ENCODE measurements at places on chromosomes 5 and 9.

- no peak for DNase-seq
Observed at GRCh38 chr9:126146254-126147145, 180.1 kb upstream of the MVB12B start.

- DNase-seq: no peak
Observed at GRCh38 chr9:19137282-19137681, 10.0 kb upstream of the PLIN2 start.

GRCh38 chr9:14893280-14893679 lies 16.9 kb downstream of the FREM1 start:
- DNase-seq: no peak

GRCh38 chr9:27535701-27536118 lies 6.1 kb upstream of the MOB3B start:
- DNase-seq: no peak

GRCh38 chr5:180067986-180068385 lies 3.6 kb downstream of the RNF130 start:
- no peak for DNase-seq

- DNase-seq: peak; percentile 37
Observed at GRCh38 chr5:95846554-95847260, 24.2 kb upstream of the GLRX start.

- no peak for DNase-seq
Observed at GRCh38 chr5:157509587-157509986, 49.6 kb downstream of the NIPAL4 start.

DNA sequence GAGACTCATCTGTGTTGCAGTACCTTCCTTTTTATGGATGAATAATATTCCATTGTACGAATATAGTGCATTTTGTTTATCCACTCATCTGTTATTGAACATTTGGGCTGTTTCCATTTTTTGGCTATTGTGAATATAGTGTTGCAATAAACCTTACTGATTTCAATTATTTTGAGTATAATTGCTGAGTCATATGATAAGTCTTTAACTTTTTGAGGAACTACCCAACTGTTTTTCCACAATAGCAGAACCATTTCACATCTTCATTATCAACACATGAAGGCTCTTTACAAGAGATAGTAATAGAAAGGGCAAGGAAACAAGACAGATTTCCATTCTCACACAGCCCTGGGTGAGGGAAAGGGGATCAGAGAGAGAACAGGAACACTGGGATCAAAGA lies 329.2 kb downstream of the RAB3C start:
- DNase-seq: no peak

DNA sequence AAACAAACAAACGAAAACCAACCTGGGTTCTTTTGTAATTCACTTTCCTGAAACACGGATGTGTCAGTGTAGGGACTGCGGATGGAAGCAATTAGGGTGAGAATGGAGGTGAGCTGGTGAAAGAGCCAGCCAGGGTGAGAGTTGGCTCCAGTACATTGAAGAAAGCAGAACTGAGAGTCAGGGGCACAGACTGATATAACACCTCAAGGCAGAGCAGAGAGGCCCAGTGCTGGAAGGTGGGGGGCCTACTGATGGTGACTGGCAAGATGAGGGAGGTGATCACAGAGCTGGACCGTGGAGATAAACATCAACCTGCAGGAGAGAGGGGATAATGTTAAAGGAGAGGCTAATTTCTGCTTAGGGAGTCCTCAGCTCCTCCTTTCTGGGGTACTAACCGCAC lies 221.1 kb downstream of the MAN2A1 start:
- DNase-seq: no peak

- no peak for DNase-seq
Observed at GRCh38 chr5:6505416-6505755, 56.7 kb downstream of the UBE2QL1 start.

DNA sequence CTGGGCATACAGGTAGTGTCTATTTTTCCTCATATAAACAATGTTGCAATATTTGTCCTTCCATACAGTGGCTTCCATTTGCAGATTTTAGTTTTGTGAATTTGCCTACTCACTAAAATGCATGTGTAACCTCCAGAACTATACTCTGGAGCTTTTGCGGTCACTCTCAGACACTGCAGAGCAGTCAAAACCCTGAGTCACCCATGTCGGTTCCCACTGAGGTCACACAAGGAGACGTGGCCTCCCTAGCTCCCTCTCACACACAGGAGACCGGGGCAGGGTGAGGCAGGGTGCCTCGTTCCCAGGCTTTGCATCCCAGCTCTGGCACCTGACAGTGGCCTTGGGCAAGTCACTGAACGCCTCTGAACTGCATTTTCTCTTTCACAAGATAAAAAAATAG lies 55.5 kb upstream of the ZNF354A start:
- DNase-seq: no peak

DNA sequence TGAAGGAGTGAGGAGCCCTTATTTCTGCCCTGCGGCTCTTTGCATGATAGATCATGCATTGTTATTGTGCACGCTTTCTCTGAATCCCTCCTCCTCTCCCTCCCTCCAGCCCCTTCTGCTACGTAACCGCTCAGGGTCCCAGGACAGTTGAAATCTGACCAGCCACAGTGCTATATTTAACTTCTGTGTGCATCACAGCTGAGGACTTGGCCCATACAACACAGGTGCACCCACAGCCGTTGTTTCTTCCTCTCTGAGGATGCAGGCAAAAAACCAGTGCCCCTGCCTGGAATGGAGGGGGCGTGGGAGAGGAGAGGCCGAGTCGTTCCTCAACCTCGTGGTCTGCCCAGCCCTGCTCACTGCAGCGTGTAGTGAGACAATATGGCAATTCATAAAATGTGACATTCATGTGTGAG lies 335.6 kb upstream of the CLINT1 start:
- no peak for DNase-seq

GRCh38 chr9:70496244-70496643 lies 81.8 kb upstream of the KLF9 start:
- no peak for DNase-seq

- no peak for DNase-seq
Observed at GRCh38 chr9:81717061-81717746, 27.9 kb upstream of the TLE1 start.

DNA sequence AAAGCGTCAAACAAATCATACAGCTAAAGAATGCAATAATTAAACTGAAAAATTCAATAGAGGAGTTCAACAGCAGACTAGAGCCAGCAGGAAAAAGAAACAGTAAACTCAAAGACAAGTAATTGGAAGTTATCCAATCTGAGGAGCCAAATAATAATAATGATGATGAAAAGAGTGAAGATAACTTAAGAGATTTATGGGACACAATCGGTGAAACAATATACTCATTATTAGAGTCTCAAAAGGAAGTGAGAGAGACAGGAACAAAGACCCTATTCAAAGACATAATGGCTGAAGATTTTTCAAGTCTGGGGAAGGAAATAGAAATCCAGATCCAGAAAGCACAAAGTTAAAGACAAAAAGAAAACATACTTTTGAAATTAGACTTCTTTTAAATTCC lies 263.9 kb upstream of the NR4A3 start:
- no peak for DNase-seq

- DNase-seq: no peak
Observed at GRCh38 chr5:140546851-140547507, 483 bp upstream of the EIF4EBP3 start.

- no peak for DNase-seq
Observed at GRCh38 chr5:10467281-10468198, 25.9 kb downstream of the ROPN1L start.

- DNase-seq: no peak
Observed at GRCh38 chr5:81971111-81971711, 612 bp upstream of the ATG10 start.

GRCh38 chr9:73549991-73550390 lies 398.3 kb downstream of the ANXA1 start:
- no peak for DNase-seq

Data from stimulated activated CD4-positive, alpha-beta T cell treated with anti-CD3 and anti-CD28 coated beads, Interleukin-1b, Interleukin-23, amount 100 ng/mL, for 1 hour (primary cell).